A673 (cell line): ENCODE measurements at places on chromosomes 13 and 19. TPM values are rescaled to one million over a fixed set of nuclear protein-coding genes. Genes with fewer than 3 reads are reported as not detected.
A peak's percentile ranks its signal among the peaks of the same experiment; 100 is the strongest.

- peaks cover 6% of the 10 kb centered on the region for H3K4me1 ChIP-seq
- H3K27me3 ChIP-seq: no peaks in the 10 kb centered on the region
- H3K4me3 ChIP-seq: peak overlapping the region; percentile 22
- DNase-seq: no peak
- H3K36me3 ChIP-seq: no peaks in the 10 kb centered on the region
These were observed 642.1 kb upstream of the ARGLU1 start for GRCh38 chr13:107209824-107210722.

DNA sequence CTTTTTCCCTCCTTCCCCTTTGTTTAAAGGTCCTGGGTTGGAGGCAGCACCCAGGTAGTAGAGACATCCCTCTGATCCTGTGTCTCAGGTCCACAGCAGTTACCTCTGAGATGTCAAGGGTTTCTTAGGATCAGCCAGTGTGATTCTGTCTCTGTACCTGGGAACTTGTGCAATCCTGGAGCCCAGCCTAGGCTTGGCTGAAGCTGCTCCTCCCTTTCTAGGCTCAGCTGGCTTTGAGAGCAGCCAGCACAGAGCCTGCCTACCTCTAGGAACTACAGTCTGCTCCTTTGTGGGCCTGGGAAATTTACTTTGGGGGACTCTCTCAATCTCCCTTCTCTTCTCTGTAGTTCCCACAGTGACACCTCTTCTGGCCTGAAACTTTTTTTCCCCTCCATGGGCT is 171.6 kb downstream of the MTUS2 start:
- DNase-seq: no peak
- H3K36me3 ChIP-seq: no peaks in the 10 kb centered on the region
- H3K4me3 ChIP-seq: no peak overlapping the region
- no peaks in the 10 kb centered on the region for H3K27me3 ChIP-seq
- H3K27ac ChIP-seq: no peak overlapping the region

The WDR88 gene
- not detected in 2 replicates for total RNA-seq

DNA sequence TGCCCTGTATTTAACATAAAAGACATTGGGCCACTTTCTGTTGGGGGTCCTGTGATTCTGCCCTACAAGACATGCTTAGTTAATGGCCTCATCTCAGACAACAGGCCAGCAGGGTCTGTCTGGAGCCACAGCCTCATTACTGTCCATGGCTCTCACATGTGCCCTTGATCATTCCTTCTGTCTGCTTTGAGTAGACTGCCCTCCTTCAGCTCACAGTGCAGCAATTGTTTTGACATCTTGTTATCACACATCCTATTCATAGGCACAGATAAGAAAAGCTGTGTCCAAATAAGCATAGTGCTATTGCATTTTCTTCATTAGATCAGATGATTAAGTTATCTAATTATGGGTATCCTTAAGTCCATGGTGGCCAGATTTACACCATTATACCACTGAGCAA is 127.9 kb downstream of the KCTD12 start:
- H3K27me3 ChIP-seq: no peaks in the 10 kb centered on the region
- H3K4me3 ChIP-seq: no peak overlapping the region
- no peaks in the 10 kb centered on the region for H3K4me1 ChIP-seq
- no peak for DNase-seq
- no peak overlapping the region for H3K27ac ChIP-seq

- no peaks in the 10 kb centered on the region for H3K36me3 ChIP-seq
- no peaks in the 10 kb centered on the region for H3K27me3 ChIP-seq
- no peak overlapping the region for H3K4me3 ChIP-seq
- H3K4me1 ChIP-seq: no peaks in the 10 kb centered on the region
- H3K27ac ChIP-seq: no peak overlapping the region
These were observed 50.2 kb downstream of the RFX2 start for GRCh38 chr19:6059988-6060599.

- no peaks in the 10 kb centered on the region for H3K27me3 ChIP-seq
- H3K36me3 ChIP-seq: no peaks in the 10 kb centered on the region
- DNase-seq: peak; percentile 16
- H3K27ac ChIP-seq: no peak overlapping the region
- no peak overlapping the region for H3K4me3 ChIP-seq
These were observed 72.4 kb upstream of the CLDN10 start for GRCh38 chr13:95480131-95480545.

DNA sequence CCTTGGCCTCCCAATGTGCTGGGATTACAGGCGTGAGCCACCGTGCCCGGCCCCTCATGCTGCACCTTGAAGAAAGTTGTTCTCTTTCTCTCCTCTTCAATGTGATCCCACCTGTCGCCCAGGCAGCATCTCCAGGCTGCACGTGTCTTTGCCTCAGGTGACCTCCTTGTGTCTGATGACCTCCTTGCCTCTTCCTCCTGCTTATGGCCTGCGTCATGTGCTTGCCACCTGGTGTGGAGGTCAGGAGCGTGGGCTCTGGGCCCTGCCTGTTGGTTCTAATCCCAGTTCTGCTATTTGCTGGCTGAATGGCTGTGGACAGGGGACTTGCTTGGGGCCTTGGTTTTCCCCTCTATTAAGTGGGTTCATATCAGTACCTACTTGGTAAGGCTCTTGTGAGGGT is 6.3 kb downstream of the BICRA start:
- no peaks in the 10 kb centered on the region for H3K36me3 ChIP-seq
- peaks cover 26% of the 10 kb centered on the region for H3K4me1 ChIP-seq
- DNase-seq: no peak
- H3K27ac ChIP-seq: no peak overlapping the region
- no peak overlapping the region for H3K4me3 ChIP-seq

GRCh38 chr19:3867971-3868769 is 668 bp downstream of the ZFR2 start:
- peaks cover 16% of the 10 kb centered on the region for H3K4me1 ChIP-seq
- DNase-seq: no peak
- H3K36me3 ChIP-seq: no peaks in the 10 kb centered on the region
- H3K27me3 ChIP-seq: no peaks in the 10 kb centered on the region

The CACNG7 gene
- not detected in 2 replicates for total RNA-seq

The LILRB2 gene
- total RNA-seq: not detected in 2 replicates

GRCh38 chr13:101473458-101473857 is 21.0 kb downstream of the ITGBL1 start:
- no peaks in the 10 kb centered on the region for H3K27me3 ChIP-seq
- DNase-seq: no peak
- H3K4me3 ChIP-seq: no peak overlapping the region
- no peak overlapping the region for H3K27ac ChIP-seq
- no peaks in the 10 kb centered on the region for H3K36me3 ChIP-seq
